ENCODE measurements at places on chromosomes 1 and 21.
A peak's percentile ranks its signal among the peaks of the same experiment; 100 is the strongest.

DNA sequence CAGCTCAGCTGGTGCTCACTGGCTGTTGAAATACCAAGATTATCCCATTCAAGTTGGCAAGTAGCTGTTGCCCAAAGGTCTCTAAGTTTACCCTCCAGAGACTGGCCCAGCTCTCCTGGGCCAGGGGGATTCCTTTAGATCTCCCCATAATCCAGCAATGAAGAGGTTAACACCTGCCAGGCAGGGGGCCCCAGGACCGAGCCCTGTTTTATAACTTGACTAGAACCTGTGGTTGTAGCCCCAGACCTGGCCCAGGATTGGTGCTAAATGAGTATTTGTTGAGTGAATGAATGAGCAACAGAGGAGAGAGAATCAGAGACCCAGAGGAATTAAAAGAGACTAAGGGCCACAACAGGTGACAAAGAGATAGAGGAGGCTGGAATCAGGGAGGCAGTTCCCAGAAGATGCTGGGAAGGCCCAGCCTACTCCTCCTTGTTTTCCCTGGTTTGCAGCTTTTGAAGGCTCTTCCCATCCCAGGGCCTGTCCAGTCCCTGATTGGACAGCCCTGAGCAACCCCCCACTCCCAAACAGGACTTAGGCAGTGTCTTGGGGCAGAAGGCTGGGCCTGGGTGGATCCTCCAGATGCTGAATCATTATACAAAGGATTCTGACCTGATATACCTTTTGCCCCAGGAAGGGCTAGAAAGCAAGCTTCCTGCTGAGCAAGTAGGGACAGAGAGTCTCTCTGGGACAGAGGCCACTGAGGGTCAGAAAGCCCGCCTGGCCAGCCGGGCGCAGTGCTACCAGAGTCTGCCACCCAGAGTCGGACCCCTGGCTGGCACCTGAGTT is 2.4 kb upstream of the RHBG start:
- no peak for DNase-seq

DNA sequence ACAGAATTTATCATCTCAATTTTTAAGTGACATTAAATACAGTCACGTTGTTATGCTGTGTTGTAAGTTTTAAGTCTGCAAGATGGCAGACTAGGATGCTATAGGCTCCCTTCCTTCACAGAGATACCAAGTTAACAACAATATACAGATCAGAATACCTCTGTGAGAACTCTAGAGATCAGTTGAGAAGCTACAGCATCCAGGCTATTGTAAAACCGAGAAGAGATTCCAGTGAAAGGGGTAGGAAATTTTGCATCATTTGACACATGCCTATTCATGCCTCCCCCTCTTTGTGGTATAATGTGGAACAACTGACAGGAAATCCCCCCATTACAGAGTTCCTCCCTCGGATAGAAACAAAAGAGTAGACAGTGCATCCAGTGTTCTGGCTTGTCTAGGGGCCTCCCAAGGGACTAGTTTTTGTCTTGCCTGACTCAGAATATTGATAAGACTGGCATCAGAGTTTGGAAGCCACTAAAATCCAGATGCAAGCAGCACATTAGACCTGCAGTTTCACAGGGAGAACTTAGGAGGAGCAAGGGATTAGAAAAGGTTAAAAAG is 80.6 kb downstream of the LBR start:
- no peak for DNase-seq

- peak; percentile 36 for DNase-seq
These were observed 919 bp downstream of the HECTD3 start for GRCh38 chr1:45009956-45010854.

DNA sequence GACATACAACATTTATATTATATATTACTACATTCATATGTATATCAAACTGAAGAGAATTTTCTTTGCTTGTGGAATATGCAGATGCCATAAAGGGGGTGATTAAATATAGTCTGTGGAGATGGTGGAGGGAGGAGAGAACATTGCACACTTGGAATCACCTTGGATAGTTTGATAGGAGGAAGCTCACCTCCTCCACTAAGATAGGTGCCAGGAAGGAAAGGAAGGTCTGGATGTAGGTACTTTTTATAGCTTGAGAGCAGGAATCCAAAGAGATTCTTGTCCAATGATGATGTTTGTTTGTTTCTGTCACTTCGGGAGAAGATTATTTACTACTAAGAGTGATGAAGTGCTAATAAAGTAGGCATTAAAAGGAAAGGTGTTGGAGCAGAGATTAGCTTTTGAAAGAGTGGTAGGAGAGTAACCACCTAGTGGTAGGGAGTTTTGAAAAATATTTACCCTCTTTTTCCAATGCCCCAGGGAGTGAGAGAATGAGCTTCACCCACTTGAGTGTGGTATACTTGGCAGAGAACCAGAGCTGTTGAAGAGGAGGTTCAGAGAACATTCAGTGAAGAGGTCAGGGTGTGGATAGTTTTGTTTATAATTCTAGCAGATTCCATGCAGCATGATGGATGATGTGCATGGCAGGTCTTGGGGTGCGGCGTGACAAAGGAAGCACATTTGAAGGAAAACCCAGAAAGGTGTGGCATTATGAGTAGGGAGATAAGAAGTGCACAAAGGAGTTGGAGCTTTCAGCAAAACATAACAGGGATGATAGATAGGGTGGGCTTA is 145.0 kb downstream of the PATJ start:
- DNase-seq, result no peak

- no peak for DNase-seq
These were observed 37.7 kb downstream of the DHRS3 start for GRCh38 chr1:12580054-12580887.

- no peak for DNase-seq
These were observed 11.6 kb downstream of the COL9A2 start for GRCh38 chr1:40305451-40305850.

DNA sequence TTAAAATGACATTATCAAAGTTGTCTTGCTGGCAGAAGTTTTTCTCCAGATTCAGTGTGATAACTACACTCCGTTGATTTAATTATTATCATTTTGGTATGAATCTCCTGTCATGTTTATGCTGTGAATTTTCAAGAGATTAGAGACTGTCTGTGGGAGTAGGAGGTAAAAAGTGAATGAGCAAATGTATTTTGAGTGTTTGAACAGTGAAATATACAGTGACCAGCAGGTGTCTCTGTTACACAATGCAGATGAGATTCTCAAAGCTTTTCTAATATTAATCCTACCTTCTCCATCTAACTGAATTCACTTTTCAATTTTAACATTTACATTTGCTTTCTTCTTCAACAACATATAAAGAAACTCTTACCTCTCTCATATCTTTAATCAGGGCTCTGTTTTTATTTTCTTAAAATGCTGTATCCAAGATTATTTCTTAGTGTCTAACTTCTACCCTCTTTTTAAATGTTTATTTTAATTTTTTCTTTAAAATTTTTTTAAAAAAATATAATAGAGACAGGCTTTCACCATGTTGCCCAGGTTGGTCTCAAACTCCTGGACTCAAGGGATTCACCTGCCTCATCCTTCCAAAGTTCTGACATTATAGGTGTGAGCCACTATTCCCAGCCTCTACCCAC is 20.9 kb upstream of the HSPA13 start:
- DNase-seq, result no peak

DNA sequence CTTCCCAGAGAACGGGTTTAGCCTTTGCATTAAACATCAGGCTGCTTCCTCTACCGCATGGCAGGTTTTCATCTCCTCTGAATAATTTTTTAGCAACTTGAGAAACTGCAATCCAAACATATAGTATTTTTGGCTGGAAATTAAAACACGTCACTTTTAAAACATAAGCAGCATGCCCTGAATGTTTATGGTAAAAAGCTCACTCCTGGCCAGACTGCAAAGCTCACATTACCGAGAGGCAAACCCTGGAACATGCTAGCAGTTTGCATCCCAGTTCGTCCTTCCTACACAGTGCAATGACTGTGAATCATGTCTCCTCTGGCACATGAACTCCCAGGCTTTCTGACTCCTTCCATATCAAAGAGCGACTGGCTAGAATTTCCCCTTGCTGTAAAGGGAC is 312.3 kb downstream of the RRAGC start:
- DNase-seq, result no peak

DNA sequence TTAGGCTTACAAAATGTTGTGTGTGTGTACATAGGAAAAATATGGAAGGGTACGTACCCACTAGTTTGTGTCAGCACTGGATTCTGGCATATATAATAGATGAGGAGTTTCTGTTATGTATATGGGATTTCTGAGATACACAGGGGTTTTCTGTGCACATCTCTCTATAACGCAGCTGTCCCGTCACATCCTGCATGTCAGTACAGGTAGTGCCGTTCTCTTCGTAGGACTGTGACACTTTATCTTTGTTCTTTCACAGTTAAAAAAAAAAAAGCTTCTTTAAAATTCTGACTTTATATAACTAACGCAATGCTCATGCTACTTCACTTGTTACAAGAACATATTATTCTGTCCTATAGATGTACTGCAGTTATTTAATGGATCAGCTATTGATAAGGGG is 42.9 kb downstream of the ADARB1 start:
- DNase-seq, result no peak

DNA sequence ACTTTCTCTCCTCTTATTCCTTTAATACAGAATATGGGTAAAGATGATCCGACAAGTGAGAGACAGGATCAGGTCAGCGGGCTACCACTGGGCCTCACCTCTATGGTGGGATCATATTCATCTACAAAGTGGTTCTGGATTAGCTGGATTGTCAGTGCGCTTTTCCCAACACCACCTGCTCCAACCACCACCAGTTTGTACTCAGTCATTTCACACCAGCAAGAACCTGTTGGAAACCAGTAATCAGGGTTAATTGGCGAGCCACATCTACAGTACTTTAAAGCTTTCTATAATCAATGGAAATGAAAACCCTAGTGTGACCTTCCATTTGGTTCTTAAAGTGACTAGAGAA is 643 bp downstream of the NRAS start:
- DNase-seq, result no peak

DNA sequence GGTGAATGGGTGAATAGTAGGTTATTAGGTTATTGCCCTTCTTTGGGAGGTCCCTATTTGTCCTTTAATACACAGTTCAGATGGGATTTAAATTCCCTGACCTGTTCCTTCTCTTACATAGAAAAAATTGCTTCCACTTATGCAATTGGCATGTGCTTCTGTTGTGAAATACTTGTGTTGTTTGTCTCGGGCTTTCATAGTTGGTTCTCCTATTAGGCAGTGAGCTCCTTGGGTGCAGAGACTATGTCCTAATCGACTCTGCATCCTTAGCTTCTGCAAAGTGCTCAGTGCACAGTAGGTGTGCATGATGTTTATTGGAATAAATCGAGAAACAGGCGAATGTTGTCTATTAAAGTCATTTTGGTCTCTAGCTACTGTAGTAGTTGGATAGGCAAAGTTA is 1.3 kb upstream of the PDE4B start:
- DNase-seq, result no peak

- DNase-seq, result peak; percentile 60
These were observed 20.3 kb upstream of the SLC5A9 start for GRCh38 chr1:48202030-48202752.

- DNase-seq, result no peak
These were observed 41.2 kb downstream of the RSPH1 start for GRCh38 chr21:42454786-42455185.

GRCh38 chr1:5681654-5682053 is 310.6 kb downstream of the NPHP4 start:
- DNase-seq, result no peak

- DNase-seq, result no peak
These were observed 19.2 kb downstream of the NFYC start for GRCh38 chr1:40710581-40711315.

DNA sequence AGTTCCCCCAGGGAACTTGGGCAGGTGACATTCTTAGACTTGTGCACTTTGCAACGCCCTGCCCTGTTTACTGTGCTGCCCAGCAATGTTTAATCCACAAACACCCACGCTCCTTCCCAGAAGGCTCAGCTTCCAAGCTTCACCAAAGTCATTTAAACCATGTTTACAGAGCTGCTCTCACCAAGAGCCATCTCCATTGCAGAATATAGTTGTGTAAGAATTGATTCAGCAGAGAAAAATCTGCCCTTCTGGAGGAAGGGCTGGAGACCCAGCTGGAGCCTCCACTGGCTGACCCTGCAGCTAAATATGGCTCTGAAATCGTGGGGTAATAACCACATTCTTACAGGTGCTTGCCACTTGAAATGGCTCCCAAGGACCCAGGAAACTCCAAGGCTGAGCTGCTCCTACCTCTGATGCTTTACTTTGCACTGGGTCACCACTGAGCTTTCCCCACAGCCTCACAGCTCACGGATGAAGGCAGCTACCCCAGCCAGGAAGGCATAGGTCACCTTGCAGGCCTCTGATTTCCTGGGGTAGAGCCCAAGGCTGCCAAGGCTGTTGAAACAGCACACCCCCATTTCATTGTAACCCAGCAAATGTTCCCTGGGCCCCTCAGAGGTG is 8.7 kb downstream of the CAPN2 start:
- no peak for DNase-seq

DNA sequence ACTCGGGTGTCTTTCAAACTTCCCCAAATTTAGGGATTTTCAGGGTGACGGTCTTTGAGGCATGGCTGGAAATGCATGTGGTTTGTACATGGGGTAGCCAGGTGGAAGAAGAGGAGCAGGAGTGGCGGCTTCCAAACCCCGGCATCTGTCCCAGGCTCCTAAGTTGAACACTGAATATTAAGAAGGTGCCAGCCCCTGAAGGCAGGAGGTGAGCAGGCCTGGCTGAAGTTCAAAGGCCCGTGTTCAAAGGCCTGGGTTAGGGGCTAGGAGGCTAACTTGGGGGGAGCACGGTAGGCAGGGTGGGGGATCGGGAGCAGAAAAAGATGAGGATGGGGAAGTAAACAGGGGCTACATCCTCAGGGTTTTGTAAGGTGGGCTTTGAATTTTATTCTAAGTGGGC is 42.8 kb downstream of the ELK4 start:
- DNase-seq, result no peak

GRCh38 chr1:37932759-37933158 is 14.1 kb downstream of the INPP5B start:
- DNase-seq, result no peak

DNA sequence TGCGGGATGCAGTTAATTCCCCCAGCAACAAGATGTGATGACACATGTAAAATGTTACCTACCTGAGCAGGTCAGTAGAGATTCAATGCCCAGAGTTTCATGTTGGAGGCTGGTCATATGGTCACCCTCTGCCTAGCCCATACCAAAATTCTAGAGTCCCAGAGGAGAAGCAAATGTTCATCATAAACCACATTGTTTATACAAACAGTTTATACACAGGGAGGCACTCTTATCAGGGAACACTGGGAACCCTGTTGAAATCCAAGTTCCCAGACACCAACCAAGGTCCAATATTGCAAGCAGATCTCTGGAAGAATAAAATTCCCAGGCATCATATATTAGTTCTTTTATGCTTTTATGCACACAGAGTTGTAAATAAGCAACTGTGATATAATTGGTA is 10.5 kb downstream of the HAO2 start:
- no peak for DNase-seq

DNA sequence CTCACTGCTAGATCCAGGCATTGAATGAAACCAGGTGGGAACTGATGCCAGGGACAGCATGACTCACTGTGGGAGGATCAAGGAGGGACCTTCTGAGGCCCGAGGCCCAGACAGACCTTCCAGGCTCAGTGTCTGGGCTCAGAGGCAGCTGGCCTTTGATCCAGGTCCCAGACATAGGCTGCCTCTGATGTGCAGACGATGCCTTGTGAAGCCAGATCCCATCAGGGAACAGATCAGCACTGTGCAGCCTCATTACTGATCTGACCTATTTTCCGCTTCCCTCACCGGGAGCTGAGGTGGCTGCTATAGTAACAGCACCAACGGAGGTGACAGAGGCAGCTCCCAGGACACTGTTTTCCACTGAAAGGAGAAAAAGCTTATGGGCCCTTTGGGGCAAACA is 399.5 kb downstream of the MATN1 start:
- DNase-seq, result no peak

Measured in stimulated activated CD4-positive, alpha-beta T cell treated with anti-CD3 and anti-CD28 coated beads, Interleukin-4, amount 100 ng/mL, for 1 hour (primary cell).